NCI-H1105 (cell line): ENCODE measurements at places on chromosomes 6 and 20.
A peak's percentile ranks its signal among the peaks of the same experiment; 100 is the strongest.

GRCh38 chr6:116268589-116269293 lies 11.0 kb downstream of the TSPYL1 start:
- peak; percentile 79 for DNase-seq

DNA sequence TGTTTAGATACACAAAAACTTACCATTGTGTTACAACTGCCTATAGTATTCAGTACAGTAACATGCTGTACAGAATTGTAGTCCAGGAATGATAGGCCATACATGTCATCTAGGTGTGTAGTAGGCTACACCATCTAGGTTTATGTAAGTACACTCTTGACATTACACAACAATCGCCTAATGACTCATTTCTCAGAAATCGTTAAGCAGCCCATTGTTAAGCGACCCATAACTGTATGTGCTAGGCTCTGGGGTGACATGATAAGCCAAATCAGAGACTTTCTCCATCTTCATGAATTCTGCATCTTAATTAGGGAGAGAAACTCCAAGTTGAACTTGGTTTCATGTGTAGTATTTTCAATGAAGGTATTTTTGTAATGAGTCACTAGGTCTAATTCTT lies 17.2 kb downstream of the STK35 start:
- DNase-seq = no peak

DNA sequence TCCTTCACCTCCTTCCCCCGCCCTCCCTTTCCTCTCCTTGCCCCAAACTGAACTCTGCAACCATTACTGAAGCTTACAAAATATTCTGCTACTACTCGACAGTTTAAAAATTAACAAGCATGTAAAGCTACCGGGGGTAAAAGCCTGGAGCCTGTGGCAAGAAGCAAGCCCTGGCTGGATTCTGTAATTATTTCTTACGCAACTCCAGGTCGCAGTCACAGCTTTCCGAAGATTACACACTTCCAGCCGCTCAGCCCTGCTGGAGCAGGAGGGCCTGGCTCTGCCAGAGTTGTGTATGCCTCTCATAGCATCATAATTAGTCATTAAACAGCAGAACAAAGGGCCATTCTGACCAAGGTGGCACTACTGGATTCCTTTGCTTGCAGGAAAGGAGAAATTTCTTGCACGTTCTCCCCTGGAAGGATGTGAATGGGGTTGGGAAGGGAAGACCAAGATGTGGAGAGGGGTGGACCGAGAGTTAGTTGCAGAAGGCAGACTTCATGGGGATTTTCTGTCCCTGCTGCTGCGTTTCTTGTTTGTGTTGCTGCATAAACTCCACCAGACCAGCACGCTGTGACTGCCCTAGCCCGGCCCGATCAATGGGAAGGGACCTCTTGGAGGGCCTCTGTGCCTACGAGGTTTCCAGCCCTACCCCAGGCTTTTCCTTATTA lies 23.6 kb downstream of the FOXQ1 start:
- peak; percentile 28 for DNase-seq

DNA sequence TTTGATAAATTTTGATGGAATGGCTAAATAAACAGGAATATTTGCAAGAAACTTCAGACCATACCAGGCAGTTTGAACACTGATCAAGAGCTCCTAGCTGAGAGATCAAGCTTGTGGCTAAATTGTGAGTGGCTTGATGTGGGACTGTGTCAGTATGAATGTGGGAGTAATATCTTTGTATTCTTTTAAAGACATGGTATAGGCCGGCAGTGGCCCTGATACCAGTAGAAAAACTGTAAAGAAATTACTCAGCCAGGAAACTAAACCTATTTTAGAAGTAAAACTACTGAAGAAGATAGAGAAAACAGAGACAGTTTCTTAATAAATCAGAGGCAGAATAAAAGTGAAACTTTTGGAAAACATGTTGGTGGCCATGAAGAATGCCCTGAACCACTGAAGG lies 608.4 kb upstream of the SYNCRIP start:
- no peak for DNase-seq

DNA sequence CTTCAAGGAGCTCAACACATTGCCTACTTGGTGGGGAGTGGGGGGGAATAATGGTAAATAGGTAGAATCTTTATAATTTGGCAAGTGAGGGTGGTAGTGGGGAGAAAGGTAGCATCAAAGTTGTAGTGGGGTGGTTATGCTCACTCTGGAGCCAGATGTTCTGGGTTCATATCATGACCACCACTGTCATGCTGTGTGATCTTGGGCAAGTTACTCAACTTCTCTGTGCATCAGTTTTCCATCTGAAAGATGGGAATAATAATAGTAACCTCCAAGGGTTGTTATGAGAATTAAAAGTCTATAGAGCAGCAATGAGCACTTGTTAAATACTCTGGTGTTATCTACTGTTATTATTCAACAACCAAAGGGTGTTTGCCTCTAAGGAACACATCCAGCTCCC lies 22.0 kb upstream of the PREX1 start:
- no peak for DNase-seq

GRCh38 chr6:2909718-2910117 lies 6.6 kb upstream of the SERPINB9 start:
- no peak for DNase-seq

GRCh38 chr6:156777577-156778453 lies 637 bp downstream of the ARID1B start:
- peak; percentile 72 for DNase-seq

DNA sequence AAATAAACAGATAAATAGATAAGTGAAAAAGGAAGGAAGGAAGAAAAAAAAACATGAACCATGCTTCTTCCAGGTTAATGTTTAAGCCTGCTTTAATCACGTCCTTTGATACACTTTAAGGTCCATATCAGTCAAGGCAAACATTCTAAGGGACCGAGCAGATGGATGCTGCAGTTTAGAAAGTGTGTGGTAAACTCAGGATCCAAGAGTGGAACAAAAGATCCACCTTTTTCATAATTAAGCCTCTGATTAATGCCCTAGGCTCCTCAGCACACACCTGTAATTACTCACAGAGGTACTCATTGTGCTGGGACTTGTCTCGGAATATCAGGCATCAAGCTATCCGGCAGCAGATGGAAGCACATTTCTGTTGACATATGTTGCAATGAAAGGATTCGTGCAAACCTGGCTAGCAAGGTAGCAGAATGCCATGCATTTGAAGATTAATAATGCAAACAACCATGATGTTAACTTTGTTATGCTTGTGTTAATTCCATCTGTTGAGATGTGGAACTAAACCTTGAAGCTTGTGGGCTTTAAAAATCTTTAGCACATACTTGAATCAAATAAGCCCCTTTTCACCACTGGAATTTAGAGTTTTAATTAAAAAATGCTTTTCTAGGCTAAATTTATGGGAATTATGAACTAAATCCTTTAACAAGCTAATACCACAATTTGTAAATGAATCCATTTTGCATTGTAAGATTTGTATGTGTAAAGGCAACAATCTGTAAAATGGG lies 163.7 kb downstream of the RALGAPA2 start:
- DNase-seq = peak; percentile 98
